ENCODE measurements at places on chromosomes 5 and 9.

DNA sequence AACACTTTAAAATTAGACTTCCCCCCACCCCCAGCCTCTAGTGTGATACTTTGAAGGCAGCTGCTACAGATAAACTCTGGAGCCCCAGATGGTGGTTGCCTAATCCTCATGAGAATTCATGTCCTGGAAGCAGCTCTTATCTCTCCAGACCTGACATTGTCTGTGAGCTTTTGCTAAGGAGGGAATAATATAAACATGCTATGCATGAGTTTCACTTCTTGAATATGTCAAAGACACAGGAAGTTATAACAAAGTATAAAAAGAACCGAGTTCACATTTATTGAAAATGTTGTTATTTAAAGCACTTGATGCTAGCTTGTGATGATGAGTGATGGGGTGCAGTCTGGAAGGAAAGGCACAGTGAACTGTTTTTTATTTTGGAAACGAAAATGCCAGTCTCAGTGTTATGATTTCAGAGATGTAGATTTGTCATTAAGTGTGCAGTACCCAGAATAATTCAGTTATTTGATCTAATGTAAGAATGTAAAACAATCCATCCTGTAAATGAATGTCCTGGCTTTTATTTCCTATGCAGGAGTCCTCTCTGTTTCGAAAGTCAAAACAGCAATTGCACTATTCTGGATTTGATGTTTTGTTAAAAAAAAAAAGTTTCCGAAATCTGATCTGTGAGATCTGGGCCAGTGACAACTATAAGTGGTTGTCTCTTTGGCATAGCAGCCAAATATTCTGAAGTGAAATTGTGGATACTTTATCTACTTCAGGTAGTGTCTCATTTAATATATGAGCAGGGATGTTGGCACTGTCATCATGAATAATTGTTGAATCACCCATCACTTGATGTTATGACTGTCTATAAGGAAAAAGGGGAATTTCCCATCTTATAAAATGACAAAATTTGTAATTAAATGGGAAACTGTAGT lies 77.0 kb downstream of the ZCCHC7 start:
- DNase-seq = no peak

DNA sequence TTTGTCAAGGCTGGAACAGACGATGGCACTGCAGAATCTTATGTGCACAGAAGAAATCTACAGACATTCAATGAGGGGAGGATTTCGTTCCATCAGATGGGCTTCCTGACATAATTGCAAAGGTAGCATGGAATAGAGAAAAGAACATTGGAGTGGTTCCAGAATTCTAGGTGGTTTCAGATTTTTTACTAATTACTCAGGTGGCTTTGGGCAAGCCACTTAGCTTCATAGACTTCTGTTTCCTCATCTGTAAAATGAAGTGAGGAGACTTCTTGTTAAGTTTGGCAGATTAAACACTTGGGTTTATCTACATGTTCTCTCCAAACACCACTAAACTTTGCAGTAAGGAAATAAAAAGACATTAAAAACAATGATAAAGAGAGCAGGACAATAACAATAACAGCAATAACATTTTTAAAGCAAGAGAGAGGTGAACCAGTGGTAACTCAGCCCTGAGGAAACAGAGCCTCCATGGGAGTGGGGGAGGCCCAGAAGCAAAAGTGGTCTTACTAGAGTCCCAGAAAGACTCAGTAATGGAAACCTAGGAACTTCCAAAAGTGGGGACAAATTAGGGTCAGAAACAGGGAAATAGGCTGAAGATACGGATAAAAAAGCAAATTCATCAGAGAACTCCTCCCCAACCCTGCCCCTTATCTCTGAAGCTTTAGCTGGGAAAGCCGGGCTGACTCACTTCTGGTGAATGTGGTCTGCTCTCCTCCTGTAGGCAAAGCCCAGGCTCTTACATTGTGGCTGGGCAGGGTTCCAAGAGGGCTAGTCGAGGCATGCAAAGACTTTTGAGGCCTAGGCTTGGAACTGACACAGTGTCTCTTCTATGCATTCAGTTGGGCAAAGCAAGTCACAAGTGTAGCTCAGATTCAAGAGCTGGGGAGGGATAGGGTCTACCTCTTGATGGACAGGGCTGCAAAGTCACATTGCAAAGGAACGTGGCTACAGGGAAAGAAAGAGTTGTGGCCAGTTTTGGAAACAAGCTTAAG lies 11.8 kb upstream of the ACTBL2 start:
- DNase-seq = peak; percentile 41

- no peak for DNase-seq
Observed at GRCh38 chr9:20361229-20361628, 261.1 kb downstream of the MLLT3 start.

GRCh38 chr5:156272139-156272538 lies 54.8 kb upstream of the SGCD start:
- no peak for DNase-seq

DNA sequence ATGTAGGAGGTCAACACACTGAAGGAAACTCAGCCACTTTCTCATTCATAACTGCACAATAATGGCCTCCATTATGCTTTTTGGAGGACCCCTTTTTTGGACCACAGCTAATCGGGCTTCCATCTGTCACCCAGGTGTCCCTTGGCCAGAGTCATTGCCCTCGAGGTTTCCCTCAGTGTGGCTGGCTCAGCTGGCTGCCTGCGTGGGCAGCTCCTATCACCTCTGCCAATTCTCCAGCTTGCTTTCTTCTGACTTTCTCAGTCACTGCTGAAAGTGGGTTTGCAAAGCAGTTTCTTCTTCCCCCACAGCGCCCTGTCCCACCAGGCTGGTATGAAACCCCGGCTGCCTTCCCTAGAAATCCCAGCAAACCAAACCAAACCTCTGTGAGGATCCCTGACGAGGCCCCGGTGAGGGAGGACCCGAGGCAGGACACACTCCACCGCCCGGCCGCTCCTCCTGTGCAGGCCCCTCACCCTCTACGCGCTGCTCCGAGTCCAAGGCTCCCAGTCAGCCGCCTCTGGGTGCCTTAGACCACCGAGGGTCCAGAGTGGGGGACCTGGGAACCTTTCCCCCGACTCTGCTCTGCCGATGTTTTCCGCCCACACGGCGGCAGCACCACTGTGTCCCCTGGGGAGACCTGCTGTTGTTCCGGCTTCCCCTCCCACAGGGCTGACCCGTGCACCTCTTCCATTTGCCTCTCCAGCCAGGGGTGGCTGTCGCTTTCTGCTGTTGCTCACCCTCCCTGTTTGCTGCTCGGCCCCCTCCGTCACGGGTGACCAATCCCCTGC lies 109.5 kb downstream of the TENT4A start:
- DNase-seq = no peak

DNA sequence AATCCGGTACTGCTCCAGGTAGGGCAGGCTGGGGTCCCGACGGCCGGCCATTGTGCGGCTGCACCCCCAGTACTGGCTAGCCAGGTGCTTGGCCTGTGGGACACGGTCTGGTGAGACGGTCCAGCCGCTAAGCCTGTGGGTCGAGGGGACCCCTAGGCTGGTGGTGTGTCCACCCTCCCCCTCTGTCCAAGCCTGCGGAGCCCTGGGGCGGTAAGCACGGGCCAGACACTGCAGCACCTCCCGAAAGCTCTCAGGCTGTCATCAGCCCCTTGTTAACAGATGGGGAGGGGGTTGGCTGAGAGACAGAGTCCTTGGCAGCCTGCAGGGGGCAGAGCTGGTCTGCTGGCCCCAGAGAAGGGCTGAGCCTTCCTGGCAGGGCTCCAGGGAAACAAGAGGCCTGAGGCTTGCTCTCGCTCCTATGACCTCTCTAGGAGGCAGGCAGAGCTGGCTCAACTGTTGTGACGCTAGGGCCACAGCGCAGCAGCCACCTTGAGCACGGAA lies 11.8 kb upstream of the MRNIP start:
- no peak for DNase-seq

DNA sequence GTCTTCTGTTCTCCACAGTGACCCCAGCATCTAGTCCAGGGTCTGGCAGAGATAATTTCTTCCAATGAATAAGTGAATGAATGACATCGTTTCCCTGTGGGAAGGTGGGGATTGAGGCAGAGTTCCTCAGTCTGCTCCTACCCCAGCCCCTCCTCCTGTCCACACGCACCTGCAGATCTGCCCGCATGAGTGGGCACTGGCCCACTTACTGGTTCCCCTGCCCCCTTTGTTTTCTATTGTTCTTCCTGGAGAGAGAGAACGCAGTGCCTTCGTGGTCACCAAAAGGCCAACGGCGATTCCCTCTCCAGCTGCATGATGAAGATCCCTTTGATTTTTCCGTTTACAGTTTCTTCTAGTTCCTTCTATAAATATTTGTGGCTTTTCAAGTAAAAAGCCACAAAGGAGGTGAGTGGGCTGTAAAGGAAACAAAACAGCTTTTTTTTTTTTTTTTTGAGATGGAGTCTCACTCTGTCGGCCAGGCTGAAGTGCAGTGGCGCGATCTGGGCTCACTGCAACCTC lies 5.8 kb upstream of the FPGS start:
- DNase-seq = no peak

DNA sequence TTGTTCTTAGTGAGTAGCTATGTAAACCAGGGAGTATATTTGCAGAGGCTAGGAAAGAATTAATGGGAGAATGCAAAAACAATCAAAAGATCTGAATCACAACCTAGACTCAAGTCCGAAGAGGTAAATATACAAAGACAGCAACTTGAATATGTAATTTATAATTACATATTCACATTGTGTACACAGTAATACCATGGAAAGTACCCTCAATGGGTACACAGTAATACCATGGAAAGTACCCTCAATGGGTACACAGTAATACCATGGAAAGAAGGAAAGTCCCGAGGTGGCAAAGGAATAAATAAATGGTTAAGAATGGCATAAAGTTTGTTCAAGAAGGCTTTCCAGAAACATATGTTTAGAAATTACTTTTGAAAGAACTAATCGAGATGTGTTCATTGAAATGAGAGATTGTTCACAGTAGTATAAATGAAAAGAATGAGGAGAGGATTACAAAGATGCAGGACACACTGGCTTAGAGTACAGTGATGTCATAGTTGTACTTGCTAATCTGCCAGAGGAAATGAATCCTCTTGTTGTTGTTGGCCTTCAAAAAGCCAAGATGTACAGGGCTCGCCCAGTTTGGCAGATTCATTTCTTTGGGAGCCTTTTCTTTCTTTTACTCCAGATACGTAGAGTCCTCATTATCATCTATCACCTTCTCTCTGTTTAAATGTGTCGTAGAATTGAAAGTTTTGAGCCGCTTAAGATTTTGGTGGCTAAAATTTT lies 116.0 kb downstream of the UNC13B start:
- no peak for DNase-seq

GRCh38 chr5:144427866-144428265 lies 257.2 kb downstream of the KCTD16 start:
- DNase-seq = no peak

DNA sequence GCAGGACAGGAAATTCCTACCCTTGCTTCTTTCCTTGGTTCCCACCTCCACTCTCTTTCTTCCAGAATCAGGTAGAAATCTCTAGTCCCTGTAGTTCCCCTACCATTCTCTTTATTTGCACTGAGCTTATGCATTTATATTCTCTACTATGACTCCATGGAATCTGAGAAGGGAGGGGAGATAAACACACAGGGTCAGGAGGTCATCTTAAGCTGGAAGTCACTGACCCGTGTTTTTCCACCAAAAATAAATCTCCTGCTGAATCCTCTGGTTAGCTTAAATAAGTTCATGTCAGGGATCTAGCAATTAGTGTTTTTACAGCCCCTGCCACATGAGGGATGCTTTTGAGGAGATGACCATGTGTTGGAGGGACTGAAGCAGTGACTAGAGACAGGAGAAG lies 3.7 kb downstream of the ACTL7B start:
- DNase-seq = no peak

DNA sequence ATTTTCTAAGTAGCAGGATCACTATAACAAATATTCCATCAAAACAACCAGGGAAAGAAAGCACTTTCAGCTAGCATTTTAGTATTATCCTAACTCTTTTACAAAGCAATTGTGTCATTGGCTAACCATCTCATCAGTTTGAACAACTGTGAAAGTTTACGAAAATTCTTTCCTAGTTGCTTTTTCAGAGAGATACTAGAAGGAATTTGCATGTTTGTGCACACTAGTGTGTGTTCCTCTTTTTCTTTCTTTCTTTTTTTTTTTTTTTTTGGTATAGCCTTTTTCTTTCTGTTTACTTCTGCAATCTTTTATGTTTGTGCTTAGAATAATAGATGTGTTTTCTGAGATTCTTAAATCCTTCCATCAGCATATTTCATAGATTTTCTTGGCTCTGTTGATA lies 124.7 kb upstream of the SEMA6A start:
- no peak for DNase-seq

- no peak for DNase-seq
Observed at GRCh38 chr9:1013021-1013420, 36.6 kb downstream of the DMRT3 start.

DNA sequence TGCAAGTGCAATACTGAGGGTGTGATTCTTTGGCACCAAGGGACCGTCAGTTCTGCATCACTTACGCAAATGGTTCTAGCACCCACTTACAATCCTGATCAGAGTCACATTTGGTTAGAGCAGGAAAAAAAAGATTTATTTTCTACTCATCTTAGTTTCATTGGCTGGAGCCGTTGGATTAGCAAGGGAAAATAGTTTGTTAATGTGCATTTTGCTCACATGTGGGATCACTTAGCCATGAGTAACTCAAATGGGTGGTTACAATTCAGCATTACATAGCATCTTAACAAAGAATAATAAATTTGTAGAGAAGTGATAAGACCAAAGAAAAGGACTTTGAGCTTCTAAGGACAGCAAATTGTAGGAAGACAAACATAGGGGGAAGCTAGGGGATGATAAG lies 216.9 kb downstream of the AUH start:
- no peak for DNase-seq

DNA sequence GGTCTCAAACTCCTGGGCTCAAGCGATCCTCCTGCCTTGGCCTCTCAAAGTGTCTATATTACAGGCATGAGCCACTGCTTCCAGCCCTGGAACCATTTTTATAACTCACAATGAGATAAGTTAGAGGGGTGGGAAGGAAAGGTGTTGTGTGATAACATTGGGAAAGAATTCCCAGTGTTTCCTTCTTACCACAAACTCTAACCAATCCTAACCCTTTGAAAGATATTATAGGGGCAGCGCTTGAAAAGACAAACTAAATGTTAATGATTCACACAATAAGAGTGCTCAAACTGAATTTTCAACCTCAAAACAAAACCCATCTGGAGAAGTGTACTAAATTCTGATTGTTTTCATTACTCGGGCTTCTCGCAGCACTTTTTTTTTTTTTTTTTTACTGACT lies 109.7 kb downstream of the TSSK1B start:
- no peak for DNase-seq

DNA sequence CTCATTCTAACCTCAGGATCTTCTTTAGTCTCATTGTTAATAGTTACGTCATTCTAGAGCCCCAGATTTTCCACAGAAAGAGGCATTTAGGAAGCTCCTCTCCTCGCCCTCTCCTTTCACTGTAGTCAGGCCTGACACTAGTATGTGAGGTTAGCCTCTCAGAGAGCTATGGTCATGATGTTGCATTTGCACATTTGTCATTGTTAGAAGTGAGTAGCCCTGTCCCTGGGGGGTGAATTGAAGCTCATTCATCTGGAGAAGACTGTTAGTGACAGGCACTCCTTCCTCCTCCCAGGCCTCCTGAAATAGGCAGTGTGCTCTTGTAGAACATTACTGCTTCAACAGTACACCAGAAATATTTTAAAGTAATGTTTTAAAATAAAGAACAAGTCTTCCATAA lies 26.6 kb upstream of the LRRTM2 start:
- DNase-seq = no peak

- no peak for DNase-seq
Observed at GRCh38 chr5:154866841-154867240, 8.4 kb downstream of the CNOT8 start.
